WERI-Rb-1 (cell line): ENCODE measurements at places on chromosomes 11 and 22.
A peak's percentile ranks its signal among the peaks of the same experiment; 100 is the strongest.

DNA sequence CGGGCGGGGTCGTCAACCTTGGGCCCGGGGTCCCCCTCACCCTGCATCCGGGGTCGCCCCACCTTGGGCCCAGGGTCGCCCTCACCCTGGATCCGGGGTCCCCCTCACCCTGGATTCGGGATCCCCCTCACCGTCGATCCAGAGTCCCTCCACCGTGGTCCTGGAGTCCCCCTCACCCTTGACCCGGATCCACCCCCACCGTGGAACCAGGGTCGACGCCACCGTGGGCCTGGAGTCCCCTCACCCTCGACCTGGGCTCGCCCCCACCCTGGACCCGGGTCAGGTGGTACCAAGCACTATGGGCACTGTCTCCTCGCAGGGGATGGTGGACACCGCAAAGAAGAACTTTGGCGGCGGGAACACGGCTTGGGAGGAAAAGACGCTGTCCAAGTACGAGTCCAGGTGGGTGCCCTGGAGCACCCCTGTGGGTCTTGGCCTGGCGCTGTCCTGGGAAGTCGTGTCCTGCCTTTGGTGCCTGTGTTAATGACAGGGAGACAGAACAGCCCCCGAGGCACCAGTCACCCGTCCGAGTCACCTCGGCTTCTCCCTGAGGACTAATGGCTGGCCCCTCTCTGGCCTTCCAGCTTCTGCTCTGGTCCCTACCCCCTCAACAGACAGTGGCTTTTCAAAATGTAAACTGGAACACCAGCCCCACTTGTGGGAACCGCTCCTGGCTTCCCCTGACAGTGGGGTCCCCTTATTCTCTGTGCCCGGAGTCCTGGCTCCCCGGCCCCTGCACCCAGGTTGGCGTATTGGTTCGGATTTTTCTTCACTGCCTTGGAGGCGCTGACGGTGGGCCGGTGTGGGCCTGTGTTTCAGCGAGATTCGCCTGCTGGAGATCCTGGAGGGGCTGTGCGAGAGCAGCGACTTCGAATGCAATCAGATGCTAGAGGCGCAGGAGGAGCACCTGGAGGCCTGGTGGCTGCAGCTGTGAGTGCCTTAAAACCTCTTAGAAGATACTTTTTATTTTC is 762 bp downstream of the CRELD2 start:
- no peak for DNase-seq

DNA sequence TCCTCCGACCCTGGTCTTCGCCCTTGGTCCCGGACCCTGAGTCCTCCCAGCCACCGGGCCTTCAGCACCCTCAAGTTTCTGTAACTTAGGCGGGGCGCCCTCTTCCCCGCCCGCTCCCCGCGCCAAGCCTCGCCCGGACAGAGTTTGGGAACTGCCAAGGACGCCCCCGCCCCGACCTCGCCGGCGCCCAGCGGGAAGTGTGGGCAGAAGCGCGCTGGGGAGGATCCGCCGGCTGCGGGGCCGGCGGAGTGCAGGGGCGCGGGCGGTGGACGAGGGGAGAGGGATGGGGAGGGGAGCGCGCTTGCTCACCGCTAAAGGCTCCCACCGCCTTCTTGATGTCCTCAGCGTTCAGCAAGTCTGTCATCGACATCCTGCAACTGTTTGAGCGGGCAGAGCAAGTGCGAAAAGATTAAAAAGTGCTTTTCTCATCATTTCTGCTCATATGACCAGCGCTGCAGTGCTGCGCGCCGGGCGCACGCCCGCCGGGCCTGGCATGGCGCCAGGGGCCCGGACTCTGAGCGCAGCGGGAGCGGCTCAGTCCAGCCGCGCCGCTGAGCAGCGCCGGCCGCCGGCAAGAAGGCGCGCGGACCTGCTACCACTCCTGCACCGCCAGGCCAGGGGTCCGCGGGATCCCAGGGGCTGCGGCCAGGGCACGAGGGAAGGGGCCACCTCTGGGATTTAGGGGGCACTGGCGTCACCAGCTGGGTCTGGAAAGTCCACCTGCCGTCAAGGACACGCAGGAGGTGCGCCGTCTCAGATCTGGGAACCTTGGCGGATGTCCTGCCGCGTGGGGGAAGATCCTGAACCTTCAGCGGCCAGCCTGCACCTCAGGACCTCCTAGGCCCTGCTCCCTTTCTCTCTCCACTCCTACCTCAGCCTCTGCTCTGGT is at the start of gene PVALB:
PVALB (minus strand) TSS at position 400 of the 889 bp plus-strand sequence; CDS start at position 370, 30 bp downstream.
- DNase-seq, result no peak

DNA sequence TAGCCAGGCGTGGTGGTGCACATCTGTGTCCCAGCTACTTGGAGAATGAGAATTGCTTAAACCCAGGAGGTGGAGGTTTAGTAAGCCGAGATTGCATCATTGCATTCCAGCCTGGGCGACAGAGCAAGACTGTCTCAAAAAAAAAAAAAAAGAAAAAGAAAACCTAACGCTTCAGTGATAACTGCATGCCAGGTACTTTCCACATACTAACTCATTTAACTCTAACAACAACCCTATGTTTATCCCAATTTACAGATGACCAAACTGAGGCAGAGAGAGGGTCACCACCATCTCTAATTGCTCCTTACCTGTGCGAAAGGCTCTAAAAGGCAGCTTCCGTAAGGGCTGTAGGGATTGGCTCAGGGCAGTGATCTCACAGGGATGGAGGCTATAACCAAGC is 11.6 kb downstream of the PISD start:
- DNase-seq, result no peak

DNA sequence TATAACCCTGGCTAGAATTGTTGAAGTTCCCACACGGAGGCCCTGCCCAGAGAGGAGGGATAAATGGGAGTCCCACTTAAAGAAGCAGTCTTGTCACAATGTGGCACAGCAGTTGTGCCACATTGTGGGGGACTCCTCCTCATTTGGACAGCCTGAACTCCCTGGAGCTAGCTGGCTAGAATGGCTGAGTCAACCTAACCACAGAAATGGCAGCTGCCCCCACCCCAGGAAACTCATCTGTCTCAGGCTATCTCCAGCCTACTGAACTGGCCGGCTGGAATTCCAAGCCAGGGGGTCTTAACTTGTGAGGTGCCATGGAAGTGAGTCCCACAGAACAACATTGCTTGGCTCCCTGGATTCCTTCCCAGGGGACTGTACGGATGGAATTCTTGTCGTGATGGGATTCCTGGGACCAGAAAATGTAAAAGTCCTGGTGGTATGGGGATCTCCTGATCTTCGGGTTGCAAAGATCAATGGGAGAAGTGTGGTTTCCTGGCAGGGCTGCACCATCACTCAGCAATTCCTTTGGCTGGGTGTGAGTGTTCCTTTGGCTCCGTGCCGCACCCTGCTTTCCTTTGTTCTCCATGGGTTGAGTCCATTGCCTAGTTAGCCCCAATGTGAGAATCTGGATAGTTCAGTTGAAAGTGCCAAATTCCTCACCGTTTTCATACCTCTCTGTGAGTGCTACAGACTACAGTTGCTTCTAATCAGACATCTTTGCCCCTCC is 791.2 kb upstream of the FAT3 start:
- no peak for DNase-seq

DNA sequence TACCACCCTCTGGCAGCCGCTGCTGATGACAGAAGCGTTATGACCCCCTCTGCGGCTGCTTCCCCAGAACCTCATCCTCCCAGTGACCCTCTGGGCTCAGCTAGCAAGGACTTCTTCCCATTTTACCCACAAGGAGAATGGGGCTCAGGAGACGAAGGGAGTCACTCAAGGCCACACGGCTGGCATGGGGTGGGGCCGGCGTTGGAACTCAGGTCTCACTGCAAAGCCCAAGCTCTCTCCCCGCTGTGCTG is 16.8 kb upstream of the SUN2 start:
- DNase-seq, result no peak

GRCh38 chr11:7936615-7937014 is 4.9 kb downstream of the OR10A3 start:
- DNase-seq, result no peak

DNA sequence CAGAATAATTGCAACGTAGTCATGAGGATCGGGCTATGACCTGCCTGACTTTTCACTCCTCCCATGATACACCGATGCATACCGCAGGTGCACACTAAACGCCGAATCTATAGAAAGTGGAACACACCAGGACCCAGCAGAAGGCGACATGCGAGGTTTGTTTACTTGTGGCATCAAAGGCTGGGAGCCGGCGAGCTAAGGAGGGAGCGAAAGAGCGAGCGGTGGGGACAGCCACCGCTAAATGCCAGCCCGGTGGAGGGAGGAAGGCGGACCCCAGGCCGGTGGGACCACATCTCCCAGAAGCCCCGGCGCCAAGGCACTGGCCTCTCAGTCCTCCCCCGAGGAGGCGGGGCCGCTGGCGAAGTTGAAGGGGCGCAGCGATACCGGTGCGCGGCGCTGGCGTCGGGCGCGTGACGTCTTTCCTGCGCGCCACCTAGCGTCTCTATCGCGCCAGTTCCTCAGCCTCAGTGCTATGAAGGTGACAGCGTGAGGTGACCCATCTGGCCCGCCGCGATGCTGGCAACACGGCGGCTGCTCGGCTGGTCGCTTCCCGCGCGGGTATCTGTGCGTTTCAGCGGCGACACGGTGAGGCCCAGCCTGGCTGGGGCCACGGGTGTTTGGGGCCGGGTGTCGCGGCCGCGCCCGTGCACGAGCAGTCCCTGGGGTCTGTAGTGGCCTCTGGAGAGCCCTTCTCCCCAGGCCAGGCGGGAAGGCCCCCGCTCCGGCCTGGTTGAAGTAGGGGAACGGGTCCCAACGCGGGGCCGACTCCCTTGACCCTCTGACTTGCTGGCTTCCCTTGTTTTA is at the start of gene NDUFV1:
NDUFV1 (plus strand) TSS at position 445 of the 804 bp plus-strand sequence; CDS start at position 514, 69 bp downstream.
- peak; percentile 98 for DNase-seq
